ENCODE measurements at places on chromosomes 12 and 14.

- DNase-seq: no peak
Measured at GRCh38 chr14:79383031-79383430, 828.3 kb downstream of the DIO2 start.

GRCh38 chr14:31843361-31844091 is 233.6 kb upstream of the ARHGAP5 start:
- DNase-seq: no peak

DNA sequence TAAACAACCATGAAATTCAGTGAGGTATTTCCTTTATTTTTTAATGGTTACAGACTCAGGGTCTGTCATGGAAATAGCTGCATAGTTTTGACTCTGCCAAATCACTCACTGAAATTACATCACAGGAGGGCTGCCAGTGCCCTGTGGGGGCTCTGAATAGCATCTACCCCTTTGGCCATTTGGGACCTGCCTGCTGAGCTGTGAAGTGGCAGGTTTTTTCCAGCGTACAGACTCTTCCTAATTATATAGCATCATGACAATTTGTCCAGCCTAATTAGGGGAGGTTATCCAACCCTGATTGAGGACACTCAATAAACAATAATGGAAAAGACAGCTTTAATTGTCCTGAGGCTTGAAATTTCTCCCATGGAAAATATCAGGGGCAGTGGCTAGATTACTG is 1.8 kb upstream of the COCH start:
- no peak for DNase-seq

DNA sequence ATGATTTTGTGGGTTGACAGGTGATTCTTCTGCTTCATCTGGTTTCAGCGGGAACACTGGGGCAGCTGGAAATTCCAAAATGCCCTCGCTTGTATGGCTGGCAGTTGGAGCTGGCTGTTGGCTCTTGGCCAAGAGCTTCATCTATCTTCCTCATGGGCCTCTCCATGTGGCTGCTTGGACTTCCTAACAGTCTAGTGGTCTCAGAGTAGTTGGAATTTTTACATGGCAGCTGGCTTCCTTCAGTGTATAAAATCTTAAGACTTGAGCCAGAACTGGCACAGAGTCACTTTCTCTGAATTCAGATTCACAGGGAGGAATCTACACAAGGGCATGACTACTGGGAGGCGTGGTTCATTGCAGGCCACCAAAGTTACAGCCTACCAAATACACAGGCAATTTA is 204.9 kb upstream of the RMST start:
- no peak for DNase-seq

Data from NCI-H460 (cell line).